ENCODE measurements at places on chromosomes 7 and 10.

DNA sequence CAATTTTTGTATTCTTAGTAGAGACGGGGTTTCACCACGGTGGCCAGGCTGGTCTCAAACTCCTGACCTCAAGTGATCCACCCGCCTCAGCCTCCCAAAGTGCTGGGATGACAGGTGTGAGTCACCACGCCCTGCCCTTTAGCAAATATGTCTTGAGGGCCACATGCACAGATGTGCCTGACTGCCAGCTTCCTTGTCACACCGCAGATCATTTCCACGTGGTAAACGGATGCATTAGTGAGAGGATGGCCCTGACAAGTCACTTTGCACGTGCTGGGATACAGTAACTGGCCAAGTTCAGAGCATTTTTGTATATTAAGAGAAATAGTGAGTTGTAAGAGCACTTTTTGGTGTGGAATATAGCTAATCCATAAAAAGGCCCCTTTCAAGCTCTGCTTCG is 44.3 kb upstream of the FAM180A start:
- no peak for DNase-seq

DNA sequence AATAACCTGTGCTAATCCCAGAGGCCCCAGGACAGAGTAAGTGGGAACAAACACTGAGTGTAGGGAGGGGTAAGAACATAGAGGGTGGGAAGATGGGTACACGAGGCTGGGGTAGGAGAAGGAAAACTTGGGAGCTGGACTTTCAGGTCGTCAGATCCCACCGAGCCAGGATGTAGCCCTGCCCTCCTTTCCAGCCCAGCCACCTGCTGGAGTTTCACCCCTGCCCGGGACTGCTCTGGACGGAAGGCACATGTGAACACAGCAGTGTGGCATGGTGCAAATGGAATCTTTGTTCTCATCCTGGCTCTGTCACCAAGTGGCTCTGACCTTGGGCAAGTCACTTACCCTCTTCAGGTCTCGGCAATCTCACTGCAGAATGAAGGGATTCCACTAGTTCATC is 52.8 kb downstream of the PODXL start:
- no peak for DNase-seq

- DNase-seq = no peak
Measured at GRCh38 chr10:106712988-106713387, 451.5 kb downstream of the SORCS1 start.

DNA sequence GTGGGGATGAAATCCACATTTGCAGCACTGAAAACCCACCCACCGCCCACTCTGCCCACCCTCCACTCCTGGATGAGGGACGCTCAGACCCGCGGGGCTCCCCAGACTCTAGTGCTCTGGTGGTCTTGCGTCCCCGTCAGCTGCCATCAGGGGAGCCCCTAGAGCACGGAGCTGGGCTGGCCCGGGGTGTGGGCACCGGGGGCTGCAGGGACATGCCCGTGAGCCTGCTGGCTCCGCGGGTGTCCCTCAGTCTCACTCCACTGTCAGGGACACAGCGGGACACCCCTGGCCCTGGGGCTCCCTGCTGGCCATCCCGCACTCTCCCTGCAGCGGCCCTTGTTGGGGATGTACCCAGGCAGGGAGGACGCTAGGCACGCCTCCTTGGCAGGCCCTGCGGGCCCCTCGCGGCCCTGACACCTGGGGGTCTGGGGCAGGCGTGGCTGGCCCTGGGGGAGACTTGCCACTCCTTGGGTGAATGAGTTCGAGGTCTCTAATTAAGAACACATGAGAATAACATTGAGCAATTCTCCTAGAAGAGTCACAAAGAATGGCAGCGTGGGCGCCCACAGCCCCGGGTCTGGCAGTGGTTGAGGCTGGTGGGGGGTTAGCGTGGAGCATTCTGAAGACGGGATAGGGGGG is 64.2 kb downstream of the CFAP46 start:
- no peak for DNase-seq

Measured in GF-D8 (cell line).